ENCODE measurements at places on chromosomes 2 and 18.

DNA sequence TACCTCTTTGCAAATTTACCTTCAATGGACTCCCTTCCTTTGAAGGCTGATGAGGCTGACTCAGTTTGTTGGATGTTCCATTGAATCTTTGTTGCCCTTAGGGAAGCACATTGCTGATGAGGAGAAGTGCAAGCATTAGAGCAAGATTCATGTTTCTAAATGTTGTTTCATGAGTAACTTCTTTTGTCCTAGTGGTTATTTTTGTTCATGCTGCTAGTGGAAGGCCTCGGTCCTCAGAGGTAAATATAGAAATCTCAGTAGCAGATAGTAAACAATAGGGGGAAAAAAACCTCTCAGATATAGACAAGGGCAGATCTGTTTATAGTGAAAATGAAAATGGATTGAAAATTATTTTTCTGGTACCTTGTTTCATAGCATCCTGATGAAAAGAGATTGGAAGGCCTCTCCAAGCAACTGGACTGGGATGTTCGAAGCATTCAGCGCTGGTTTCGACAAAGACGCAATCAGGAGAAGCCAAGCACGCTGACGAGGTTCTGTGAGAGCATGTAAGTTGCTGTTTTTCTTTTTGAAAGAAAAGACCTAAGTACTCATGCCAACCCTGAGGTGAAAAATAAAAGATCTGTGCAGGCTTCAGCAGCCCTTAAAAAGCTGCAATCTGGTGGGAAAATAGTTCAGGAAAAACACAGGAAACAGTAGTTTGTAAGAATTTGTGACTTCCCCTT lies 104.9 kb downstream of the CERS6 start:
- DNase-seq = no peak

DNA sequence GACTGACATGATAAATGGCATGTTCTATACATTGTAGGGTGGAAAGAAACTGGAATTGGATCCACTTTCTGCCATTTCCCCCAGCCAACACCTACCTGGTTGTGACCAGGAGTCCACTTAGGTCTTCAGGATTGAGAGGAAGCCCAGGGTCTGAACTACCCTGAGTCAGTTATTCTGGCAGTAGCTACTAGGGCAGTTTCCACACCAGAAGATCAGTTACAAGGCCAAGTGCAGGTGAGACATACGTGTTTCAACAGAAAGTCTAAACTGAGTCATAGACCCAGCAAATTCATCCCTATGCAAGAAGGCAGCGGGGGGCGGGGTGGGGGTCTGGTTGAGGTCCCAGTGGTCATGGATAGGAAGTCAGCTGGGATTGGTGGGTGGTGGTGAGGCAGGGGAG lies 21.9 kb downstream of the ANTXR1 start:
- DNase-seq = no peak

DNA sequence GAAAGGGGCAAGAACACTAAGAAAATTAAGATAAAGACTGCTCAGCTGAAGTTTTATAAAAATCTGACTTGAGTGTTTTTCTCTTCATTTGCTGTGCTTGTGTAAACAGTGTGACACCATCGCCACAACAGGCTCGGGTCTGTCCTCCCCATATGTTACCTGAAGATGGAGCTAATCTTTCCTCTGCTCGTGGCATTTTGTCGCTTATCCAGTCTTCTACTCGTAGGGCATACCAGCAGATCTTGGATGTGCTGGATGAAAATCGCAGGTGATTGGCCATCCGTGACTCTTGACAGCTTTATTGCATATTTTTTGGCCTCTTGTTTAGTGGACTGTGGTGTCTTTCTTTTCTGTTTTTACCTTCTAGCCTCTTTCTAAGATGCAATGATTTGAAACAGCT lies 22.1 kb downstream of the MFF start:
- DNase-seq = no peak

- no peak for DNase-seq
Observed at GRCh38 chr2:160054984-160055725, 7.3 kb downstream of the PLA2R1 start.

- no peak for DNase-seq
Observed at GRCh38 chr2:1609485-1610095, 134.7 kb downstream of the PXDN start.

GRCh38 chr18:59994357-59994756 lies 94.6 kb downstream of the PMAIP1 start:
- DNase-seq = peak; percentile 18

GRCh38 chr2:143078104-143078503 lies 51.1 kb upstream of the ARHGAP15 start:
- no peak for DNase-seq

GRCh38 chr2:30038419-30038818 lies 108.4 kb upstream of the YPEL5 start:
- DNase-seq = no peak

DNA sequence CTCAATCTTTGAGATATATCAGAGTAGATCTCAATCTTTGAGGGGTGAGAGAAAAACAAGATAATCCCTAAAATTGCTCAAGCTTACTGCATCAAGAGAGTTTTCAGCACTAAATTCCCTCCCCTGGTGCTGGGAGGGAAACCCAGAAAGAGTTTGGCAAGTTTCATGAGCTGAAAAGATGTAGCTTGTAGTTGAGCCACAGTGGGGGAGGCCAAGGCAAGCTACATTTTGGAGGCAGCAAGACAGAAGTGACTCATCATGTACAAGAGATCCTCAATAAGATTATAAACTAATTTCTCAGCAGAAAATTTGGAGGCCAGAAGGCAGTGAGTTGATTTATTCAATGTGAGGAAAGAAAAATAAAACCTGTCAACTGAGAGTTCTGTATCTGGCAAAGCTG lies 308.2 kb downstream of the PIEZO2 start:
- peak; percentile 2 for DNase-seq

- DNase-seq = no peak
Observed at GRCh38 chr2:133888107-133888506, 319.8 kb upstream of the NCKAP5 start.

GRCh38 chr2:230793572-230794359 lies 71.0 kb upstream of the ITM2C start:
- peak; percentile 97 for DNase-seq

GRCh38 chr2:206213514-206213845 lies 53.8 kb downstream of the EEF1B2 start:
- DNase-seq = no peak

- no peak for DNase-seq
Observed at GRCh38 chr2:12066116-12066515, 319.7 kb downstream of the LPIN1 start.

- DNase-seq = no peak
Observed at GRCh38 chr2:9781252-9781651, 62.0 kb upstream of the TAF1B start.

- DNase-seq = no peak
Observed at GRCh38 chr2:230787101-230787500, 74.5 kb downstream of the CAB39 start.

DNA sequence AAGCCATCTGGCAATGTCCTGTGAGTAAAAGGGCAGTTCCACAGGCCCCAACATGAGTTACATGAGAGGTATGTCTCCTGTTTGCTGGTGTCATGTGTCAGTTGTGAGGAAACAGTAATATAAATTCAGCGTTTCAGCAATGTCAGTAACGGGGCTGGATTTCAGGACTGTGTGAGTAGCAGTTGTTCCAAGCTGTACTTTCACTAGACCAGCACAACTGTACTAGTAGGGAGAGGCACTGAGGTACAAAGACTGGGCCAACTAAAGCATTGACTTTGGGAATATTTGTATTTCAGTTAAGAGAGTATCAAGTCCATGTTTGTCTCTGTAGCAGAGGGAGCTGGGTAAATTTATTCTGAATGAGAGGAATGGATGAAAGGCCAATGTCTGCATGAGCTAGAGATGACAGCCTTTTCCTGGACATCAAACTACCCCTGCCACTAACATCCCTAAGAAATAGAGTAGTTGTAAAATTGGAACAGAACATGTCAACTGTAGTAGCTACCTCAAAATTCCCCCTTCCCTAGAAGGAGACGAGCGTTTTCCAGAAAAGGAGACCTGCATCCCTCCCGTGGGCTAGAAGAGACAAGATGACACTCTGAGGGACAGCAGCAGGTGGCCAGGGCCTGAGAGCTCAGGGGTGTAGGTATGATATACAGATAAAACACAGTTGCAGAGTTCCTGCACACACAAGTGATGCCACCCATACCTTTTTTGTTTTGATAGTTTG lies 24.4 kb downstream of the EIF4E2 start:
- no peak for DNase-seq

- DNase-seq = no peak
Observed at GRCh38 chr2:2123238-2123637, 207.8 kb downstream of the MYT1L start.

GRCh38 chr2:157336137-157337010 lies 10.8 kb upstream of the ERMN start:
- DNase-seq = peak; percentile 46

DNA sequence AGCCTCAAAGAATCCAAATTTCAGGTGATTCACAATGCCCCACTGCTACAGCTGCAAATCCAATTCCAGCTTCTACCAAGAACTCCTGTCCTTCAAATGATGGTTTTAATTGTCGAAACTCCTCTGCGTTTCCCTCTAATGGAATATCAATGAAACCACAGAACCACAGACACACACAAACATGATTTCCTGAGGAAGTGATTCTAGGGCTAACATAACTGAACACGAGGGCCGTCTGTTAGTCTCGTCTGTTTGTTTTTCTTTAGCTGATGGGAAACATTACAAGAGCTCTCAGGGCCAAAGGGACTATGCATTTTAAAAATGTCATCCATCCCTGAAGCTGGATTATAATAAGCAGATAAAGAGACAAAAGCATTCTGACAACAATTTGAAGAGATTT lies 59.4 kb downstream of the RNF152 start:
- peak; percentile 20 for DNase-seq

DNA sequence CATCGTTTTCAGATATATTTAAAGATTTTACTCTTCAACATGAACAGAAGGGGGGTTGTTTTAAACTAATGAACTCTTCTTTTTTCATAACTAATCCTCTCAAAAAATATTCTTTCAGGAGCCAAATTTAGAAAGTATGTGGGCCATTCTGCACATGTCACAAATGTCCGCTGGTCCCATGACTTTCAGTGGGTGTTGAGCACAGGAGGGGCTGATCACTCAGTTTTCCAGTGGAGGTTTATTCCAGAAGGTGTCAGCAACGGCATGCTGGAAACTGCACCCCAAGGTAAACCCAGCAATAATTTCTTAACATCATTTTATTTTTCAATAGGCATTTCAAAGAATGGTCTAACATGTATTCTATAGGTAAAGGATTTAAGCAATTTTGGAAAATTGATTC lies 136.0 kb downstream of the EML6 start:
- DNase-seq = no peak

GRCh38 chr2:39313575-39313974 lies 69.8 kb upstream of the CDKL4 start:
- DNase-seq = no peak

GRCh38 chr18:72991379-72991778 lies 123.6 kb upstream of the NETO1 start:
- no peak for DNase-seq

DNA sequence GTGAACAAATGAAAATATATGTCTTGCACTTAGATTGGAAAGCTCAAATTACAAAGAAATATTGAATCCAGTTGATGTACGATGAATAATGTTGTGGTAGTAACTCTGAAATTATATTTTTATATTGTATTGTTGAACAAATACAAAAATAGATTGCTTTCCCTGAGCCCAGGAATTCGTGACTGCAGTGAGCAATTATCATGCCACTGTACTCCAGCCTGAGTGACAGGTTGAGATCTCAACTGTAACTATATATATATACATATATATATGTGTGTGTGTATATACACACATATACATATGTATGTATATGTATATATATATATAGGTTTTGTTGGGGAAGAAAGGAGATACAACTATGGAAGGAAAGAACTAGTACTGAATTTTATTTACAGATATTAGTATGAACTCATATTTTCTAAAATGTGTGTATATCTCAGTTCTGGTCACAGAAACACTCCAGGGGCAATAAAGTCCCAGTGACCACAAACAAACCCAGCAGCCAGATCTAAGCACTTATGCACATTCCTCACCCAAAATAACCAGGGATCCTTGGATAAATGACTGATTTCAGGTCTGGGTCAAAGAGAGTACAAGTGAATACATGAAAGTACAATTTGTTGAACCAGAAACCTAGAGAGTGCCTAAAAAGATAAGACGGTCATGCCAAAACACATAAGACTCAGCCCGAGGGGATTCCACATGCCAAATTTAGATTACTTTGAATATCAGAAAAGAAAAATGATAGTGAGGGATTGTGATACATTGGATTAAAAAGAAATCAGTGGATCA lies 146.3 kb downstream of the TMX3 start:
- DNase-seq = no peak

DNA sequence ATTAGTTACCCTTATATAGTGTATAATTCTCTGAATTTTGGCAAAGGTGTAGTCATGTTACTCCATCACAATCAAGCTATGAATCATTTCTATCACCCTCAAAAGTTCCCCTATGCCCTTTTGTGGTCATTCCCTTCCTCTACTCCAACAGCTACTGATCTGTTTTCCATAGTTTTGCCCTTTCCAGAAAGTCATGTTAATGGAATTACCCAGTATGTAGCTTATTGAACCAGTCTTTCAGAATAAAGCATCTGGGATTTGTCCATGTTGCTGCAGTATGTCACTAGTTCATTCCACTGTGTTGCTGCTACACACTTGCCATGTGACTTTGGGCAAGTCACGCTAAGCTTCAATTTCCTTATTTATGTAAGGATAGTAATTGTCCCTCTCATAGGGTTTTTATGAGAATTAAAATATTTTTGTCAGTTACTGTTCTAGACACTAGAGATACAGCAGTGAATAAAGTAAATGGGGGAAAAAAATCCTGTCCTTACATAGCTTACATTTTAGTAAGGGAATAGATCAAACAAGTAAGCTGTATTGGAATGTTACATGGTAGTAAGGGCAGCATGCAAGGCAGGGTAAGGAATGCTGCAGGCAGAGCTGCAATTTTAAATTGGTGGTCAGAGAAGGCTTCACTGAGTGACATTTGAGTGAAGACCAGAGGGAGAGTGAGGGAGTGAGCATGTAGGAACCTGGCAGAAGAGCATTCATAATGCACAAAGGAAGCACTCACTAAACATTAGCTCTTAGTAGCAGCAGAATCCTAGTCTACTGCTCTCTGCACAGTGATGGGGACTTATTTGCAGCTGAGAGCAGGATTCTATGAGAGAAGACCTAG lies 80.3 kb upstream of the TSPYL6 start:
- DNase-seq = no peak

GRCh38 chr2:8567469-8568260 lies 114.2 kb upstream of the ID2 start:
- no peak for DNase-seq

- DNase-seq = no peak
Observed at GRCh38 chr2:236932831-236933361, 152.8 kb upstream of the COPS8 start.

DNA sequence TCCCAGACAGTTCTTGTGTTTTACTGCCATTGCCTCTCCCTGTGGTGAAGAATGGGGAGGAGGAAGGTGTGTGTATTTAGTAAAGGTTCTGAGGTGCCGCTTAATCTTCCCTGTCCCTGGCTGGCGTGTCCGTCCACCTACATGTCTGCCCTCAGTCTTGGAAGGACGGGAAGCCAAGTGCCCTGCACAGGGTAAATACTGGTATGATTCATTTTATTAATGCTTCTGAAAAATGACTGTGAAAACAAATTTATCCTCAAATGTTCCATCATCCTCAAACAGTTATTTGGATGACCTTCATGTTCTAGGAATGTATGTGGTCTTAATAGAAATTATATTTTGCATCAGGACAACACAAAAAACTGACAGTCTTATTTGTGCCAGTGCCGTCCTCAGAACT lies 6.6 kb downstream of the EPAS1 start:
- no peak for DNase-seq

- no peak for DNase-seq
Observed at GRCh38 chr2:44969936-44970335, 28.4 kb downstream of the SIX3 start.

Measured in NB4 (cell line).